Caki2 (cell line): ENCODE measurements at places on chromosomes 4 and X.

DNA sequence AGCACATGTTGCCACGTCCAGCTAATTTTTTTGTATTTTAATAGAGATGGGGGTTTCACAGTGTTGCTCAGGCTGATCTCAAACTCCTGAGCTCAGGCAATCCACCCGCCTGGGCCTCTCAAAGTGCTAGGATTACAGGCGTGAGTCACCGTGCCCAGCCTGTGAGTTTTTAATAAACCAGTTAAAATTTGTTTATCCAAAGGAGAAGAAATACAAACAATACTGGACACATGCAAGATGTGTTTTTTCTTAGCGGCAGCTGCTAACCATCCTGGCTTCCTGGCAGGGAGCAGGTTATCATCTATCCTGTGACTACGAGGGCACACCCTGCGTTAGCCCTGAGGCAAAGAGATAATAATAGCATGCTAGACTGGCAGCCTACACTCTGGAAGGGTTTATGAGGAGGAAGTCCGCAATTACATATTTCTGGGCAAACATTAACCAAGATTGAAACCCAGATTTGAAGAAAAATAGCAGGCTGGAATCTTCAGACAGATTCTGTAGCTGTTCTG lies 191.4 kb downstream of the SPRY1 start:
- peak; percentile 95 for DNase-seq

DNA sequence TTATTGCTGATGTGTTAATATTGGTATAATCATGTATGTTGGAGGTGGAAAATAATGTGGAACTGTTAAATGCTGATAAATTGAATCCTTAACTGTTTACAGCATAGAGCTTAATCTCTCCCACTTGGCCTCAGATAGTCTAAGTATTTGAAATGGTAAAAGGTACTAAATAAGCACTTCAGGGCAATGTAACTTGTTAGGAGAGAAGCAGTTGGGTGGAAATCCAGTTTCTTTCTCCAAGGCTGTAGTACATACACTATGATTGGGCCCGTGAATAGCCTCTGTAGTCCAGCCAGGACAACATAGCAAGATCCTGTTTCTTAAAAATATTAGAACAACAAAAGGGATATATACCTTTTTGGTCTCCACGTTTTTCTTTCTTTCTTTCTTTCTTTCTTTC lies 39.7 kb downstream of the NUDT9 start:
- DNase-seq, result no peak

DNA sequence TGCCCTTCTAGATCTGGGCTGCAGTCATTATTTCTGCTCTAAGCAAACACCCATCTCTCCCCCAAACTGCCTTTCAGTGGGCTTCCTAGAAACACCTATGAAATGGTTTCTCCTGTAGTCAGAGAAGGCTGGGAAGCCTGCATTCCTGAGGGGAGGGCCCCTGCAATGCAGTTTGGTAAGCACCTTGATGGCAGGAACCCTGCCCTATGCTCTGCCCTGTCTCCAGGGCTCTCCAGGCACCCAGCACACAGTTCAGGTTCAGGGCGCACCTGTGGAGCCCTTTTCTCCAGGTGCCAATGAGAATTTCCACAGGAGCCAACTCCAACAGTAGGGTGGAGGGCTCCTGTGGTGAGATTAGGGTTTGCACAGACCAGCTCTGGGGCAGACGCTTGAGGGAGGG lies 69.1 kb upstream of the FBXW7 start:
- DNase-seq, result no peak

DNA sequence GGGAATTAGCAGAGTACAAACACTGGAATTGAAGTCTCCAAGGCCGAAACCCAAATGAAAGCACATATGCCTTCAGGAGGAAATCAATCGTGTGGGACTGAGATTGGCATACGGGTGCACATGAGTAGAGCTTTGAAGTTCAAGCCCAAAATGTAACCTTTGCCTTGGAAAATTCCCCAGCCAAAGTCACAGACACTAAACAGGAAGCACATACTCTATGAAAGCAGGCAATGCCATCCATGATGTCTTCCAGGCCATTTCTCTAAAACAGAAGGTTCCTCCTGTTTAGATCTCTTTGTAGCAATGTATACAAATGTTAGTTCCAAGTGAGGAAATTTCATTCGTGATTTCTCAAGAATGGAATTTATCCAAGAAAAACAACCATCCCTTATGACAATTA lies 162.5 kb downstream of the COL4A6 start:
- no peak for DNase-seq

DNA sequence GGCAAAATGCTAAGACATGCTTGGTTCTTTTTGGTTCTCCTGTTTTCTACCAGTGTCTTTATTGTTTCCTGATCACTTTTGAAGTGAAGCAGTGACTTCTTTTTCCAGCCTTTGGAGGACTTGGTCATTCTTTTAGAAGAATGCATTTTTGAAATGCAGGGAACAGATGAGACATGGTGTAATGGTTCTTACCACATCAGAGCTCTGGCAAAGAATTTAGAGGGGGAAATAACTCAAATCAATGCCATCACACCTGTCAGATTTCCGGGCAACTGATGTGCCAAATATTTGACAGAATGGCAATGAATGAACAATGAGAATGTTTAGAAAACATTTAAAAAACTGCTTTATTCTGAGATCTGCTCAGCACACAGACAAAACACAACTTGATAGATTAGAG lies 519.6 kb downstream of the IQCM start:
- DNase-seq, result peak; percentile 12

DNA sequence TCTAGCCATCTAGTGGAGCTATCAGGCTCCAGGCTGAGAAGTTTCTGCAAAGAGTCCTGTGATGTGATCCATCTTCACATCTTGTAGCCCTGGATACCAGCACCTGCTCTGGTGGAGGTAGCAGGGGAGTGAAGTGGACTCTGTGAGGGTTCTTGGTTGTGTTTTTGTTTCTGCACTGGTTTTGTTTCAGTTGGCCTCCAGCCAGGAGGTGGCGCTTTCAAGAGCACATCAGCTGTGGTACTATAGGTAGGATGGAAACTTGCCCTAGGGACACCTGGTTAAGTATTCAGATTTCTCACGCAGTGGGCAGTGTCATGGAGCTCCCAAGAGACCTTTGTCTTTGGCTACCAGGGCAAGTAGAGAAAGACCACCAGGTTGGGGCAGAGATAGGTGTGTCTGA lies 257.5 kb upstream of the SLC7A11 start:
- DNase-seq, result no peak

DNA sequence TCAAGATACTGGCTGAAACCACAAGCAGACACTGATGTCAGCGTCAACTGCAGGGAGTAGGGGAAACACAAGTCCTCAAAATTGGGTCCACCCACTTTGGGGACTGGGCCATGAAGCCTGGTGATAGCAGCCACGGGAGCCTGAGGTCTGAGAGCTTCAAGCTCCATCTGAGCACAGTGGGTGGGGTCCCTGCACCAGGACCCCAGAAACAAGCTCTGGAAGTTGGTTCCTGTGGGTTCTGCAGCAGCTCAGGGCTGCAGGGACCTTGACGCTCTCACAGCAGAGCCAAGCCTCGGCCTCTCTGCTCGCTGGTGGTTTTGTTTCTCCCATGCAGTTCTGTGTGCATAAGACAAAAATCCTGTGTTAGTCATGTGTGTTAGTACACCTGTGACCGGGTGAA lies 54.5 kb downstream of the CPLX1 start:
- no peak for DNase-seq

- no peak for DNase-seq
Observed at GRCh38 chrX:30870572-30870971, 18.5 kb downstream of the TAB3 start.

- peak; percentile 33 for DNase-seq
Observed at GRCh38 chr4:100106982-100107381, 83.3 kb downstream of the DDIT4L start.

DNA sequence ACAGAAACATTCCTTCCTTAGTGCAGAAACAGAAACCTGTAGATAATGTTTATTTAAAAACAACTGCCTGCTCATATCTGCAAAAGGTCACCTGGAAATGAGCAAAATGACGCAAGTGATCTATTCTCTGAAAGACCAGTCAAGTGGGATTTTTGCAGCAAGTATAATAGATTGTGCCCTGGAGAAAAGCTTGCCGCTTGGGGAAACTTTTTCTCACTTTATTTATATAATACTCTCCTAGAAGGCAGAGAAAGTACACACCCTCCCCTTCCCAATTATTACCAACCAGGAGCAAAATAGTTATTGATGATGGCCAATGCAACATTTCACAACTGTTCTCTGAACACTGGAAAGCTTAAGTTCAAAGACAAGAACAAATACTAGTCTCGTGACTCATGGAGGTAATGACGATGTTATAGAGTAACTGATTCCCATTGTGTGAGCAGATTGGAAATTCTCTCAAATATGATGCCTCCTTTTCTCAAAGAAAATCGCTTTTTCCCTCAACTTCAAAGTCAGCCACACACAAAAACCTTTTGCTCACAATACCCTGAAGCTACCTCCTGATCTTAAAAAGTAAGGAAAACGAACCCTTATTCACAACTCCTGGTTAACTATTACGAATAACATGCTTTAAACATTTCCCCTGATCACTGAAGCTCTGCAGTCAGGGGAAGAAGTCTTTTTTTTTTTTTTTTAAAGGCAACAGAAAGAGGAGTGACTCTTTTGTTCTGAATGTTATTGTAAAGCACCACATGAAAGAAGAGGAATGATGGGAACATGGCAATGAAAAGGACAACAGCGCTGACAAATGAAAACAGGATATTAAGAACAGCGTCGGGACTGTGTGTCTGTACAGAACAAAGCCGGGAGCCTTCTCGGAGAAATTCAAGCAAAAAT lies 41.0 kb downstream of the MID1 start:
- peak; percentile 87 for DNase-seq
